ENCODE measurements at places on chromosomes 7 and 10.
A peak's percentile ranks its signal among the peaks of the same experiment; 100 is the strongest.

GRCh38 chr7:33421429-33421828, 292.1 kb downstream of the BBS9 start:
- DNase-seq, result no peak

- DNase-seq, result peak; percentile 19
Observed at GRCh38 chr7:131111081-131111576, 216.5 kb upstream of the MKLN1 start.

DNA sequence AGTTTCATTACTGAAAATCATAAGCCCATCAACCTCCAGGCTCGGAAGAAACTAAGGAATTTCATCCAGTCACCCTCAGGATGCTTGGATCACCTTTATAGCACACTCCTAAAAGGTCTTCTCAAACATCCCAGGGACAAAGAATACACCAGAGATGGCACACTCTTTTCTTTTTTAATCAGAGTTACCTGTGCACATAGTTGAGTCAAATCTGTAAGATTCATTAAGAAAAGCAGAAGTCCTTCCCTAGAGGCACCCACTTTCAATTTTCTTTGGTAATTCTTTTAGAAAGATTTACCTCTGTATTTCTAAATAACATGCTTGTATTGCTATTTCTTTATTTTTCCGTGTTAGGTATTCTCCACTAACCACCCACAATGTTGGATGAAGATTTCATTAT, 50.6 kb upstream of the IL6 start:
- no peak for DNase-seq

- no peak for DNase-seq
Observed at GRCh38 chr10:62170732-62171131, 97.9 kb downstream of the RTKN2 start.

GRCh38 chr7:88357294-88357693, 50.6 kb upstream of the STEAP4 start:
- DNase-seq, result no peak

- no peak for DNase-seq
Observed at GRCh38 chr7:113504142-113504541, 385.8 kb upstream of the SMIM30 start.

DNA sequence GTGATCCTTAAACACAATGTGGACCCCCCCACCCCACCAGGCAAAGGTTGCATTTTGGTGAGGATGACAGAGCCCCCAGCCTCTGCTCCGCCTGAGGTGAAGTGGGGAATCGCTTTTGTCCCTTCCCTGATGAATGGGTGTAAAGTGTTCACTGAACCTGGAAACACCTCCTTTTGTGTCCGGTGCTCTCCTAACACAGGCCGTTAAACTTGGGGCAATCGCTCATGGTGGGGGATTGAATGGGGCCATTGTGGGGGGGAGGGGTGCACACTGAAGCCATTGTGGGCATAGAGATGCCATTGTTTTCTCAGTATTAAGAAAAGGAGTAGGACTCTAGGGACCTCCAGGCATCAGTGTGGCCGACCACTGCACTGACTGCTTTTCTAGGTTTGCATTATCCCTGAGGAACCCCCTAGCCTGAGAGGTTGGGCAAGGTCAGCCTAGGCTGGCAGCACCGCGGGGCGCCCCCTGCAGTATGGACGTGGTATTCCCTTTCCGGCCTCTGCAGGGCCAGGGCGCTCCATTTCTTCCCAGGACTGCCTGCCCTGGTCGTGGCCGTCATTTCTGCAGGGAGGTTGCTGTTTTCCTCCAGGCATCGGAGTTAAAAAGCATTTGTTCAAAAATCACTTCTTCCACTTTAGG, 158.3 kb downstream of the TCF7L2 start:
- peak; percentile 24 for DNase-seq

GRCh38 chr7:14720785-14721184, 181.8 kb downstream of the DGKB start:
- DNase-seq, result no peak

GRCh38 chr7:6130007-6130587, 98.9 kb downstream of the ANKRD61 start:
- no peak for DNase-seq

DNA sequence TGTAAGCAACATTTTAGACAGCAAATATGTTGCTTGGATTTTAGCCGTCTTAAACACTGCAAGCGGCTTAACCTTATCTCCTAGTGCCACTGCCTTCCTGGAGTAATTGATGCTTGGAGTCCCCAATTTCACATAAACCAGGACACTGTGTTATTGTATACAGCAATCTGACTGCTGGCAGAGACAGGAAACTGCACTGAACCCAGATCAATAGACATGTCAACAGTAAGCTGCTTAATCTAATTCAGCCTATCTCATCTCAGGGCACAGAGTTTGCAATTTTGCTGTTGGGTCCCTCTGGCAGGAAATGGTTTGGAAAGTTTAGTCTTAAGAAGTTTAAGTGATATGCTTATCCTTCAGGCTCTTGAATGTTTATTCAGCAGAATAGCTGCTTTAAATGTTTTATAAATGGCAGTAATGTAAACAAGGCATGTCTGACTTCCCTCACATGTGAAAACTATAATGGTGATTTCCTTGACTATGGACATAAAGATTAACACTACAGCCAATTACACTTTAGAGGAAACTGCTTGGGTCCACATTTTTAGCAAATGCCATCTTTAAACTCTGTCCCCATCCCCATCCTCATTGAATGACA, 598.6 kb downstream of the PARD3 start:
- DNase-seq, result no peak

DNA sequence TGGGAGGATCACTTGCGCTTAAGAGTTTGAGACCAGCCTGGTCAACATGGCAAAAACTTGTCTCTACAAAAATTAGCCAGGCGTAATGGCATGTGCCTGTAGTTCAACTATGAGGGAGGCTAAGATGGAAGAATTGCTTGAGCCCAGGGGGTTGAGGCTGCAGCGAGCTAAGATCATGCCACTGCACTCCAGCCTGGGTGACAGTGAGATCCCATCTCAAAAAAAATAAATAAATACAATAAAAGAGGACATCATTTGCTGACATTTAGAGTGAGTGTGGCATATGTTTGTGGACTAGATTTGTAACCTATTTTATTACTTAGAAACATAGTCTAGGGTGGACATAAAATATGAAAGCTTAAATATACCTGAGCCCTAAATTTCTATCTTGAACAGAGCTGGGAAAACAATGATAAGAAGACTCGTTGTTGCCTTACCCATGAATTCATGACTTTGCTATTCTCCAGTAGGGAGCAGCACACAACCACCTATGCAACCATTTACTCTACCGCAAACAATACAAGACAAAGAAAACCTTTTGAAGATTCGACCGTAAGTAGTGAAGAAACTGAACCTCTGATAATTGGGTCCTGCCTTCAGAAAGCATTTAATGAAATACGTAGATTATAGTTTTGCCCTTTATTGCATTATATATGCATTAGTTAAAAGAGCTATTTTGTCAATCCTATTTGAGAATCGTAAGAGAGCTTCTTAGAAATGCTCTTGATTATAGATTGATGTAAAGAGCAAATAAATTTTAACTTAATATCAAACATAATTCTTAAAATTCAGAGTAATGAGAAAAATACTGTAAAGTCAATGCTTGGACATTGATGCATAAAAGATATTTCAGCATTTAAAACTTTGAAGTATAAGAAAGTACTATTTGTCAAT, 83.5 kb downstream of the GNAT3 start:
- DNase-seq, result no peak

- peak; percentile 60 for DNase-seq
Observed at GRCh38 chr7:98569691-98570337, 47.3 kb upstream of the NPTX2 start.

- no peak for DNase-seq
Observed at GRCh38 chr7:102296514-102296913, 9.8 kb downstream of the SH2B2 start.

GRCh38 chr7:27176962-27177794, 3.1 kb upstream of the HOXA10 start:
- DNase-seq, result no peak

DNA sequence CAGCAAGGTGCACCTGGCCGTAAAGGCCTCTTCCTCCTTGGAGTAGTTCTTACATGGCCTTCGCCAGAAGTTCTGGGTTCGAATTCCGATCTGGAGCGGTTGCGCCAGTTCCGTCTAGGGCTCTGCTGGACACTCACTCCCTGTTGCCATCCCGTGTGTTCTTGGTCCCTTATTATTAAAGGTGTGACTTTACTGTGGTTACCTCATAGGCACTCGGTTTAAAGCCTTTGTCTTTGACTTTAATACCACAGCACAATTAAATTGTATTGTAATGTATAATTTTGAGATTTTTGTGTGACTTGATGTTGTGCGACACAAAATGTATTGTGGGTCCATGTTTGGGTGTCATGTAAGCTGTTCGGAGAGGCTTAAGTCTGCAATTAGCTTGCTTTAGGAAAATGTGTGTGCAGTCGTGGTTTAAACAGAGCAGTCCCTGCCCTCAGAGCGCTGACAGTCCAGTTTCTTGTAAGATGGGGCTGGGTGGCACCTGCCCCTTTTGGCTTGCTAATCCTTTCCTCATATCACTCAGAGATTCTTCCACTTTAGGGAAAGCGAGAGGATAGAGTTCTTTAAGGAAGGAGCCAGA, 919 bp downstream of the INPP5F start:
- DNase-seq, result no peak

DNA sequence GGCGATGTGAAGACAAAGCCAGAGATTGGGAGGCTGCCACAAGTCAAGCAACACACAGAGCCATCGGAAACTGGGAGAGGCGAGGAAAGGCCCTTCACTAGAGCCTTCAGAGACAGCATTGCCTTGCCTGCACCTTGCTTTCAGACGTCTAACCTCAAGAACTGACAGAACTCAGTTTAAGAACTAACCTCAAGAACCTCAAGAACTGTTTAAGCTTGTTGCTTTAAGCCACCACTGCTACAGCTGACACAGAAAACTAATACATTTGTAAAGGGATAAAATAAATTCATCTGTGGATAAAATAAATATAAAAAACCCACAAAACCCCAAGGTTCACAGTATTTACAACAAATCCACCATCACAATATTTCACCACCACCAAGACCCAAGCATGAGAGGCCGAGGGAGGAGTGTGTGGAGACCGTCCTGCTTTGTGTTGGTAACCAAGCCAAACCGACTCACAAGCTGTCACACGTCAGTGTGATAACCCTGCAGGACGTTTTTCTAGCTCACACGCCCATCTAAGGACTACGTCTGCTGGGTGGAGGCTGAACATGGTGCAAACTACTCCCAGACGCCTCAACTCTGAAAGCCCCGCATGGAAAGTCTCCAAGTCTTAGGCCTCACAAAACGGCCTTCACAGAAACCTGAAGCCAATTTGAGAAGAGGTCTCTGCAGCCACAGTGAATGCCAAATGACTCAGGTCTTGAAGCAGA, 116.8 kb downstream of the ABLIM1 start:
- no peak for DNase-seq

- DNase-seq, result peak; percentile 93
Observed at GRCh38 chr10:120945801-120946302, 94.7 kb downstream of the WDR11 start.

DNA sequence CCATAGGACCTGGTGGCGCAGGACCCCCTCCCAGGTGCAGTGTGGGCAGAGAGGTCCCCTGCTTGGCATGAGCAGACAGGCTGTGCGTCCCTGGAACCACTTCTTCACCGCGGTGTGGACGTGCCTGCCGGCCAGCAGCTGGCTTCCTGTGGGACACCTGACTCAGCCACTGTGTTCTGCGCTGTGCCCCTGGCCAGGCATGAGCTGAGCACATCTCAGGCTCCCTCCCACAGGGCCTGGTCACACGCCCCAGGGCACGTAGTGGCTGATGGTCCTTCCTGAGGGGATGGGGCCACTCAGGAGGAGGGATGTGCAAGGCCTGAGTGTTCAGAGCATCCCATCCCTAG, 3.5 kb upstream of the DEPP1 start:
- DNase-seq, result no peak

DNA sequence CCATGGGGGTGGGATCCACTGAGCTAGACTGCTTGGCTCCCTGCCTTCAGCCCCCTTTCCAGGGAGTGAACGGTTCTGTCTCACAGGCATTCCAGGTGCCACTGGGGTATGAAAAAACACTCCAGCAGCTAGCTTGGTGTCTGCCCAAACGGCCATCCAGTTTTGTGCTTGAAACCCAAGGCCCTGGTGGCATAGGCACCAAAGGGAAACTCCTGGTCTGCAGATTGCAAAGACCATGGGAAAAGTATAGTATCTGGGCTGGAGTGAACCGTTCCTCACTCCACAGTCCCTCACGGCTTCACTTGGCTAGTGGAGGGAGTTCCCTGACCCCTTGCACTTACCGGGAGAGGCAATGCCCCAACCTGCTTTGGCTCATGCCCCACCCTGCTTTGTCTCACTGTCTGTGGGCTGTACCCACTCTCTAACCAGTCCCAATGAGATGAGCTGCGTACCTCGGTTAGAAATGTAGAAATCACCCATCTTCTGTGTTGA, 62.7 kb downstream of the PPP1R9A start:
- no peak for DNase-seq

- no peak for DNase-seq
Observed at GRCh38 chr10:27450225-27450624, 53.9 kb upstream of the RAB18 start.

- DNase-seq, result no peak
Observed at GRCh38 chr10:130022511-130023299, 58.6 kb upstream of the EBF3 start.

DNA sequence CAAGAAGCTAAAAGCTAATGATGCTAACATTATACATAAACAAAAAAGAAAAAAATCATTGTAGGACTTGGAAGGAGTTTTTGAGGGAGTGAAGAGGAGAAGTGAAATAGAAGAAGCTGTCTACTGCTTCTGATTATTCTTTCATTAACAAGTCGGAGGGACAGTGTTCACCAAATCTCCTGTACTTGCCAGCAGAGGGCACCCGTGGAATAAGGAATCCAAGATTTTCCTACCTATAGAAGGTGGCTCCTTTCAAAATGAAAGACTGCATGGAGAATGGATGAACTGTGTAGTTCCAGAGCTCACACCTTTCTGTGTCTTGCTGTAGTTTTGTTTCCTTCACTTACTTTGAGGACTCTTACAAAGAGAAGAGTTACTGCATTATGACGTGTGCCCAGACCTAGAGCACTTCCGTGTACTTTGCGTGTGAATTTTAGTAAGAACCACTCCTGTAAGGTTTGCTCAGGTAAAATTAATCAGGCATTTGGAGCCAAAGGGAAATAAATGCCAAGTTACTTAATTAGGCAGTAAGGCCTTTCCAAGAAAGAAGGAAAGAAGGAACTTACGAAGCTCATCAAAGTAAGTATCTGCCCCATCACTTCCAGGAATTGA, 145.1 kb downstream of the SEMA3D start:
- DNase-seq, result peak; percentile 84

DNA sequence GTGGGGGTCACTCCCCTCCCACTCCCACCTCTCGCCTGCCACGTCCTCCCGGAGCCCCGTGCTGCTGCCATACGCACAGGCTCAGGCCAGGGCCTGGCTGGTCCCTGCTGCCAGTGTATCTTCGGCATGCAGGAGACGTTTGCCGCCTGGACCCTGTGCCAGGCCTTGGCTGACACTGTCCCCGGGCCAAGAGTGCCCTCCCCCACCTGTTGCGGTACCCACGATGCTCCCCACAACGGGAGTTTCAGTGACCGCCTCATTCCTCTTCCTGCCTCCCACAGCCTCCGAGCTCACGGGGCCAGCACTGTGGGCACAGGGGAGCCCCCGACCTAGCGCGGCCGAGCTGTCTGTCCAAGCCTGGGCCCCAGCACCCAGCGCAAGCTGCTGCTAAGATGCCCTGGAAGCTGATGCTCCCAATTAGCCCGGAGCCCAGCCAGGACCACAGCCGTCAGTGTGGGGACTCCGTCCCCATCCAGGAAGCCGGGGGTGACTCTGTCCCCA, 7.4 kb downstream of the TTYH3 start:
- DNase-seq, result no peak

Measured in head of caudate nucleus (tissue), 42 donors.